ENCODE measurements at places on chromosomes 2 and 18.

DNA sequence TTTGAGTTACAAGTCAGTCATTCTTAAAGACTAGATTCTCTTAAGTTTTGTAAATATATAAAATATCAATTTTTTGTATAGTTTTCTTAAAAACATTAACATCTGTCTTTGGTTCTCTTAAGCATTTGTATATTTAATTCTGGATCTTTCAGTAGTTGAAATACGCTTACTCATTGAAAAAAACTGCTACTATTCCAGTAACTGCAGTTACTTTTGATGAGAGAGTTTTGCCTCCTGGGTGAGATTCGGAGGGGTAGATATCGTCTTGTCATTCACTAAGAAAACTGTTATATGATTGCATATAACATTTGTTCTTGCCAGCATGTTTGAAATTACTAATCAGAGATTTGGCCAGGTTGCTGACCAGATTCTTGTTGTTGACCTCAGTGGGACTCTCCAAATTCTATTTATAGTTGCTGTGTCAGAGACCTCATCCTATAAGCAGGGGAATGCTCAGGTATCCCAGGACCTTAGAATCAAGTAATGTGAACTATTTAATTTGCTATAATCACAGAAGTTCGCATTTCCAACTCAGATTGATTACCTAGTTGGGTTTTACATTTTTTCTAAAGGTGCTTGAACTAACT lies 7.9 kb downstream of the AGPS start:
- no peak for DNase-seq

- no peak for DNase-seq
These were observed 54.9 kb downstream of the EPHA4 start for GRCh38 chr2:221517146-221517695.

DNA sequence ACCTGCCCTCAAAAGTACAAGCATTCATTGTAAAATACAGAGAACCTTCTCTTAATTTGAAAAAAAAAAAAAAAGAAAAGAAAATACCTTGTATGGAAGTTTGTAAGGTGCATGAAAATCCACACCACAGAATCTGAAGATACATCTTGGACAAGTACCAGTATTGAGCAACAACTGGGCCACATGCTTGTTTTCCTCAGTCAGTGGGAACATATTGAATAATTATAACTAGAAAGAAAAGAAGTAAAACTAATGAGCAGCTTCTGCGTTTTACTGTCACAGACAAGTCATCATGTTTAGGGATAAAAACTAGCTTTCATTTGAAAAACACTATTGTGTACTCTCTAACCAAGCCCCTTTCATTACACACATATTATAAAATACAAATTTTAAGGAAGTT lies 5.8 kb upstream of the PEX13 start:
- DNase-seq, result no peak

- DNase-seq, result no peak
These were observed 175.4 kb upstream of the SIX2 start for GRCh38 chr2:45184606-45185005.

DNA sequence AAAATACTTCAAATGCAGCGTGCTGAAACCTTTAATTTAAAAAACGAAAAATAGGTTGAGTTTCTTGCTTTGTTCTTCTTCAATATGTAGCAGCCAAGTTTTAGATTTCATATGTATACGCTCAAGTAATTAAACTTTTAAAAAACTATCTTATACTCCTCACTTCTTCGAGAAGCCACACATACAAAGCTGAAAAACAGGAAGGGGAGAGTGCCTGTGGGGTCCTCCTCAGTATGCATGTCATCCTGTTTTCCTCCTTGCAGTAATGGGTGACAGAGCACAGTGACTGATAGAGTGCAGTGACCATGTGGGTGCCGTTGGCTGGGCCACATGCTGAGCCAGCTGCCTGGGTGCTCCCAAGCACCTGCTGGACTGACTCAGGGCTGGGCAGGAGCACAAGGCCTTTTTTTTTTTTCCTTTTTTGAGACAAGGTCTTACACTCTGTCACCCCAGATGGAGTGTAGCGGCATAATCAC lies 33.3 kb downstream of the UXS1 start:
- no peak for DNase-seq

GRCh38 chr18:6792391-6792790 lies 62.9 kb downstream of the ARHGAP28 start:
- DNase-seq, result no peak

DNA sequence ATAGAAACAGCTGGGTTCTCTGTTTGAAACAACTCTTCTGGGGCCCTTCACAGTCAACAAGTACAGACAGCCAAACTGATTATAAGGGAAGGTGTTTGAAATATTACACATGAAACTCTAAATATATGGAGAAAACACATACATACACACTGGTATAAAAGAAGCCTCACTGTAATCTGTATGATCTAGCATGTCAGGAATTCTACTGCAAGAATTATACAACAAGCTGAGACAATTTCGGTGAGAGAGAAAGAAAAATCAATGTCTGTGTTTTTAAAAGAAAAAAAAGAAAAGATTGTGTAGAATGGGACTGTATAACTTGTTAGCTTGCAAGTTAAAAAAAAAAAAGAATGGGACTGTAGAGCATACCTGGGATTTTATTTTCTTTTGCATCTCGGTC lies 26.3 kb downstream of the IRS1 start:
- DNase-seq, result no peak

DNA sequence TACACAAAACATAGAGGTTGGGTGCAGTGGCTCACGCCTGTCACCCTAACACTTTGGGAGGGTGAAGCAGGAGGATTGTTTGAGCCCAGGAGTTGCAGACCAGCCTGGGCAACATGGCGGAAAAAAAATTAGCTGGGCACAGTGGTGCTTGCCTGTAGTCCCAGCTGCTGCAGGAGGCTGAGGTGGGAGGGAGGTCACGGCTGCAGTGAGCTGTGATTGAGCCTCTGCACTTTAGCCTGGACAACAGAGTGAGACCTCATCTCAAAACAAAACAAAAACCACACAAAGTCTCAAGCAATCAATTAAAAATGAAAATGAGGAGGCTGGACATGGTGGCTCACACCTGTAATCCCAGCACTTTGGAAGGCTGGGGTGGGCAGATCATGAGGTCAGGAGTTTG lies 4.9 kb downstream of the NOP58 start:
- no peak for DNase-seq

- DNase-seq, result no peak
These were observed 254.3 kb downstream of the LRRTM1 start for GRCh38 chr2:80050246-80050645.

DNA sequence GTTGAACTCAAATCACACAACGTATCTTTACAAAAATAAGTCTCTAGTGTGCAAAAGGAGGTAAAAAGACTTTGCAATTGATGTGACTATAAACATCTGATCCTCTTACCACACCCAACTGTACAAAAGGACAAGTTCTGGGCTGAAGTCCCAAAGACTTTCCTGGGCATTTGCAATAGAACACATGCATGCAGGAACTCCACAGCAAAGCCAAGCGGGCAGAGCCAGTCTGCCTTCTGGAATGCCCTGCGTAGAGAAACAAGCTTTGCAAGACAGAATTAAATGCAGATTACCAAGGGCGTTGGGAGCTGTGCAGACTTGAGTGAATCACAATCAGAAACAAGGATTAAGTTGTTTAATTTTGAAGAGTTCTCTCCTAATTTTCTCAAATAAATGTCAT lies 208.4 kb upstream of the ZNF521 start:
- DNase-seq, result no peak

DNA sequence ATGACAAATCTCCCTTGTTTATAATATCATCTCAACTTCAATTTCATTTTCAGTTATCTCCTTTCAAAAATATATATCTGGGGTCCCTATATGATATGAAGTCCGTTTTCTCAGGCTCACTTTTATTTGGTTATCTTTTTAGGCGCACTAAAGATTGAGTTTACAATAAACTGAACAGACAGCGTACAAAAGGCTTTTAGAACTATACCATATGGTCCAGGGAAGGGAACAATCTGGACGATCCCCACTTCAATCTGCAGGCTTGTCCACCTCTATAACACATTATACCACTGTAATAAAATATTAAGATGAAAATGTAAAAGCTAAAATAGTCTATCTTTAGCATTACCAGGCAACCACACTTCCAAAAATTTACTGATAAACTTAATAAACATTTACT lies 289.9 kb downstream of the ZEB2 start:
- no peak for DNase-seq

DNA sequence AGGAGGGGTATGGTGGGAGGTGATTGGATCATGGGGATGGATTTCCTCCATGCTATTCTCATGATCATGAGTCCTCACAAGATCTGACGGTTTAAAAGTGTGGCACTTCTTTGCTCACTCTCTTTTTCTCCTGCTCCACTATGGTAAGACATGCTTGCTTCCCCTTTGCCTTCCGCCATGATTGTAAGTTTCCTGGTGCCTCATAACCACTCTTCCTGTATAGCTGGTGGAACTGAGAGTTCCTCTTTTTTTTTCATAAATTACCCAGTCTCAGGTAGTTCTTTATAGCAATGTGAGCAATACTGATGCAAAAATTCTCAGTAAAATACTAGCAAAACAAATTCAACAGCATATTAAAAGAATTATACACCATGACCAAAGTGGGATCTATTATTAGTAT lies 728.5 kb upstream of the SLC8A1 start:
- DNase-seq, result no peak

GRCh38 chr2:17966798-17967197 lies 88.3 kb downstream of the KCNS3 start:
- DNase-seq, result no peak

DNA sequence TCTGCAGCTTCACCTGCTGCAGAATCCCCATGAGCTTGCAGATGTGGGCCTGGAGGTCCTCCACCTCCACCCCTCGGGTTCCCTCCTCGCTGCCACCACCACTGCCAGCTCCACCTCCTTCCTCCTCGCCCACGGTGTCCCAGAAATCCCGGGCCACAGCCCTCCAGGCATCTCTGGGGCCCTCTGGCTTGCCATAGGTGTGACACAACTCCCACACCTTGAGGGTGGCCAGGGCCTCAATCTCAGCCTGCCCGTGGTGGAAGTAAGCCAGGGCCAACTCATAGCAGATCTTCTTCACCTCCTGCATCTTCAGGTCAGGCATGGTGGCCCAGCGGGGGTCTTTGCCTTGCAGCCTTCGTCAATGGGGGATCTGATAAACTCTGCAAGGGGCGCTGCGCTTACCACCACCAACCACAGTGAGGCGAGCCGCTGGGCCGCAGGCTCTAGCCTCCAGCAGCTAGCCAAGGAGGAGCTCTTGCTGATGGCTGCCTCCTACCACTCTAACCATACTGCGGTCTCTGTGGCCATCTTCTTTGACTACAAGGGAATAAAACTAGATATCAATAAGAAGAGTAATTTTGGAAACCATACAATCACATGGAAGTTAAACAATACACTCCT lies 36.1 kb upstream of the ANKRD62 start:
- no peak for DNase-seq

GRCh38 chr18:36446059-36446458 lies 148.5 kb downstream of the FHOD3 start:
- DNase-seq, result no peak

DNA sequence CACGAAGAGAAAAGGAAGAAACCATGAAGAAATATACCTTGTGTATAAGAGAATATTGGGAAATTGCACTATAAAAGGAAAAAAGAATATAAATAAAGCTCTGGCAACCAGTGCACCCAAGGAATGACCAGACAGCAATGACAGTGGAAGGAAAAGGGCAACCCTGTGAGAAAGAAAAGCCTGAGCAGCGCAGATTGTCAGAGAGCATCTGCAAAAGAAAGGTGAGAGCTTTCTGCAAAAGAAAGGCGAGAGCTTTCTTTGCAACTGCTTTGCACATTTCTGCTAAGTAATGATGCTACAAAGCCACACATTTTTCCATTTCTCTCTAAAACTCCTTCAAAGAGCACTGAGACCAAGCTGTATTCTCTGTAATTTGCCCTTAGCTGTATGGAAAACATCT lies 83.6 kb downstream of the CTNNA2 start:
- no peak for DNase-seq

- no peak for DNase-seq
These were observed 2.7 kb downstream of the AGXT start for GRCh38 chr2:240871071-240871958.

DNA sequence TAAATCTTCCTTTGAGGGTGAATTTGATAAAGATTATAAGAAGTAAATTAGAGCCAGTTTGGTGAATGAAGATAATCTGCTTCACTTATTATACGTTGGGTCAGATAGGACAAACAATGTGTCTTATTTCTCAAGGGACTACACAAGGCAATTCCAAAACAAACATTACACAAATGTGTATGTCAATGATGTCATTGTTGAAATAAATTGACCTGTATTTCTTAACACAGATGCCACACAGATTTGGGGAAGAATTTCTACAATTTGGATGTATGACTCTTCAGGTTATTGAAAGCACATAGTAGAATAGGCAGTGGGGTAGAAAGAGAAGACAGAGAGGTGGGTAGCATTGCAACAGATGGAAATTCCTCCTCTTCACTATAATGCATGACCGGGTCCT lies 6.9 kb upstream of the CRIM1 start:
- no peak for DNase-seq

GRCh38 chr18:61973273-61974115 lies 80.7 kb upstream of the RNF152 start:
- DNase-seq, result no peak

DNA sequence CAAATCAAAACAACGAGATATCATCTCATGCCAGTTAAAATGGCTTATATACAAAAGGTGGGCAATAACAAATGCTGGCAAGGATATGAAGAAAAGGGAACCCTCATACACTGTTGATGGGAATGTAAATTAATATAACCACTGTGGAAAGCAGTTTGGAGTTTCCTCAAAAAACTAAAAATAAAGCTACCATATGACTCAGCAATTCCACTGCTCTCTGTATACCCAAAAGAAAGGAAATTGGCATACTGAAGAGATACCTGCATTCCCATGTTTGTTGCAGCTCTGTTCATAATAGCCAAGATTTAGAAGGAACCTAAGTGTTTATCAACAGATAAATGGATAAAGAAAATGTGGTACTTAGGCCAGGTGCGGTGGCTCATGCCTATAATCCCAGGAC lies 124.8 kb downstream of the MSTN start:
- DNase-seq, result no peak

DNA sequence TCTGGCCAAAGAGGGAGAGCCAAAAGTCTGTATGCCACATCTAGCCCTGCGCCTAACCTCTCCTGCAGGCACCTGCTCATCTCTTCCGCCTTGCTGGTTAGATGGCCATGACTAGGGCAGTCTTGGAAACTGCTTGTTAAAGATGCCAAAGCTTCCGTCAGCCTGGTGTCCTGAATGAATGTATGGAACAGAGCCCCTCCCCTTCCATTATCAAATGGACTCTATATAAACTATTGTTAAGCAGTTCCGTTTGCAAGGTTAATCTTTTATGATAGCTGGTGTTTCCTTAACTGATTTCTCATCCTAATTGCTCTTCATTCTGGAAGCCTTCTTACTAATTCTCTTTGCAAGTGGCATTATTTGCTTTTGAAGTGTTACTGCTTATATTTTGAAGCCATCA lies 87.1 kb downstream of the ATP9B start:
- DNase-seq, result no peak

DNA sequence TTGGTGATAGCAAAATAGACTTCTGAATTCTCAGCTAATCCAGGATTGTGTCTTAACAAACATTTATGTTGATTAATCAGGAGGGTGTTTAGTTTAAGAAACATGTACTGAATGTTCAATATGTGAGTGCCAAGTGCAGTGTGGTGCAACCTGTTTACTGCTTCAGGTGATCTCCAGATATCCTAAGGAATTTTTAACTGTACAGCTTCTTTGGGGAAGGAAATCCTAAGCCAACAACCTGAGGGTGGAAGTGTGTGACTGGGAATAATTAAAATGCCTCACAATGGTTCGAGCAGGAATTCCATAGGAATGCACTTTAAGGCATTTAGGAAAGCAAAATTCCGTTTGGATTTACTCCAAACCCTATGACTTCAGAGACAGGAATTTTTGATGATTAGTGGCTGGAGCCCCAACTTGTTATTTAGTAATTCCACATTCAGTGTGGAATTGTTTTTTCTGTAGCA lies 16.4 kb downstream of the CRIM1 start:
- DNase-seq, result no peak
